Thoracic aorta (tissue), 2 donors: ENCODE measurements at places on chromosomes 1 and 21. TPM values are rescaled to one million over a fixed set of nuclear protein-coding genes. Genes with fewer than 3 reads are reported as not detected.

GRCh38 chr1:6587261-6588005 is 7.6 kb downstream of the ZBTB48 start:
- peak overlapping the region; percentile 2 for H3K27ac ChIP-seq
- peaks cover 27% of the 10 kb centered on the region for H3K36me3 ChIP-seq
- no peak for DNase-seq
- no peak overlapping the region for H3K4me3 ChIP-seq

Gene AKIRIN1
- 45.8 TPM for total RNA-seq

- no peak for DNase-seq
- peak overlapping the region; percentile 75 for H3K27ac ChIP-seq
- H3K27me3 ChIP-seq: no peaks in the 10 kb centered on the region
- peak overlapping the region; percentile 75 for H3K4me3 ChIP-seq
Observed at GRCh38 chr21:36260030-36260787, 59.8 kb upstream of the MORC3 start.

GRCh38 chr1:41678111-41678878 is 193.8 kb upstream of the EDN2 start:
- H3K27ac ChIP-seq: no peak overlapping the region
- no peaks in the 10 kb centered on the region for H3K4me1 ChIP-seq
- no peak overlapping the region for H3K4me3 ChIP-seq
- H3K36me3 ChIP-seq: no peaks in the 10 kb centered on the region
- DNase-seq: no peak

DNA sequence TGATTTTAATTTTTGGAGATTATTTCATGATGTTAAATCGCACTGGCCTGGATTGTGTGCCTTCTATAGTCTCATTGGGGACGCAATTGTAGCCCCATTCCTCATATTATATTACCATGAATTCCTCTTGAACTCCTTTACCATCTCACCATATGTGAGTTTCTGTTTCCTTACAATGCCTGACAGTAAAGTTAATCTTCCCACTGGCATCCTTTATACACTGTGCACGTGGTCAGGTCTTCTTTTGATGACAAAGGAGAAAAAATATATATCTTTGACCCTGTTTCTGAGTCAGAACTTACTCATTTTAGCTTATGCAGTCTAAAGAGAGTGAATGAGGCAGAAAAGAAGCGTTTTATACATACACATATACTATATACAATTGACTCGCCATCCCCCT is 774 bp upstream of the ABL2 start:
- DNase-seq: no peak
- H3K4me1 ChIP-seq: peaks cover 24% of the 10 kb centered on the region
- no peaks in the 10 kb centered on the region for H3K27me3 ChIP-seq
- H3K4me3 ChIP-seq: peak overlapping the region; percentile 99
- no peaks in the 10 kb centered on the region for H3K36me3 ChIP-seq

- no peak overlapping the region for H3K27ac ChIP-seq
- DNase-seq: no peak
- no peaks in the 10 kb centered on the region for H3K27me3 ChIP-seq
Observed at GRCh38 chr21:44391345-44392091, 38.1 kb downstream of the TRPM2 start.

Gene TMEM54
- 28.1 TPM for total RNA-seq

GRCh38 chr1:231272880-231273279 is 31.9 kb downstream of the GNPAT start:
- no peak overlapping the region for H3K27ac ChIP-seq
- no peak for DNase-seq
- no peak overlapping the region for H3K4me3 ChIP-seq
- peaks cover 38% of the 10 kb centered on the region for H3K36me3 ChIP-seq
- no peaks in the 10 kb centered on the region for H3K4me1 ChIP-seq
- H3K27me3 ChIP-seq: no peaks in the 10 kb centered on the region

DNA sequence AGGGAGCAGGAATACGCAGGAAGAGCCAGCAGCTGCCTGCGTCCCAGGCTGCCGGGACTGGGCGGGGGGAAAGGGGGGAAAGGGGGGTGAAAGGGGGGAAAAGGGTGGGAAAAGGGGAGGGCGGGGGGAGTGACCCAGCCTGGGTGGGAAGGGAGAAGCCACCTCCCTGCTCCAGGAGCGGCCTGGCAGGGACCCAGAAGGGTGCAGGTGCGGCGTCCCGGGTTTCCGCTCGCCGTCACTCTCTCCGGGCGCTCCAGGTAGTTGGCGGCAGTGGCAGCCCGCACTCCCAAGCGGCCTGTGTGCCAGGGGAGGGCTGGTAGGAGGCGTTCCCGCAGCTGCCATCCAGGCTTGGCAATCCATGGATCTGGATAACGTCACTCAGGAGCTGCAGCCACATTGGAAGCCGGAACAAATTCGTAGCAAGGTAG is 141.0 kb upstream of the NGF start:
- H3K27ac ChIP-seq: no peak overlapping the region
- DNase-seq: no peak
- peak overlapping the region; percentile 55 for H3K4me3 ChIP-seq
